ENCODE measurements at places on chromosomes 2 and 18.

- no peak for DNase-seq
Measured at GRCh38 chr18:46264255-46264654, 160.1 kb downstream of the HAUS1 start.

DNA sequence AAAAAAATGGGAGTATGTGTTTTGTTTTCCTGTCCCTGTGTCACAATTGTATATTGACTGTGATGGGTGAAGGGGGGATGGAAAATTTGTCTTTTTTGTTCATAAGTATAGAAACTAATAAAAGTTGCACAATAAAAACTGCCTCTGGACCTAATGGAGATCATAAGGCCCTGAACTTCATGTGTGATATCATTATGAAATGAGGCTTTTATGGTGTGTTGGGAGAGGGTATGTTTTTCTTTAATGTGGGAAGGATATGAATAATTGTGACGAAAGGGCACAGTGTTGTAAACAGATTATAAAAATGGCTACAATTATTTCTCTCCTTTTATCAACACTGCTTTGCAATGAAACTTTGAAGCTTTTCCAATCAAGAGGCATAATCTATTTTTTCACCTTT, 1889.3 kb upstream of the CELF4 start:
- no peak for DNase-seq

DNA sequence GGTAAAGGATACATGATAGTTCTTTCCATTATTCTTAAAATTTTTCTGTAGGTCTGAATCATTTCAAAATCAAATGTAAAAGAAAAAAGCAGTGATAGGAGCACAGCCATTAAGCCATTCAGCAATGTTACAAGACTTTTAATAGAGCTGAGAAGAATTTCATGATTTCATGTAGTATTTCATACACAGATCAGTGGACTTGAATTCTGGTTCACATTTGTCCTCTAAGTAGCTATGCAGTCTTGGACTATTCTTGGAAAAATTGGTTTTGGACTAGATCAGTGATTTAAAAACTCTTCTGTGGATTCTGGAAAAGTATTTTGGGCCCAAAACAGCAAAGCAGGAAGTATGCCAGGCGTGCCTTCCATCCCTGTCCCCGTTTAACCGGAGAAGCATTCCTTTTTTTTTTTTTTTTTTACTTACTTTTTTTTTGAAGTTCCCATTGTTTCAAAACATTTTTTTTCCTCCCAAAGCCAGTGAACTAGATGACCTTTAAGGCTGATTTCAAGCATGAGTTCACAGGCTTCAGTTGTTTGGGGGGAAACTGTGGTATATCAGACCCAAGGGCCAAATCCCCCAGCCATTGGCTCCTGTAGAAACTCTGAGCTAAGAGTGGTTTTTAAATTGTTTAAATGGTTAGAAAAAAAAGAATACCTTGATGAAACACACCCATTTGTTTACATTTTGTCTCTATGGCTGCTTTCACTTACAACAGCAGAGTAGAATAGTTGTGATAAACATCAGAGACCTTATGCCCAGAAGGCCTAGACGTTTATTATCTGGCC, 17.5 kb upstream of the POLI start:
- DNase-seq = no peak

GRCh38 chr2:53562407-53562806, 205.2 kb upstream of the CHAC2 start:
- no peak for DNase-seq

GRCh38 chr2:233247744-233248143, 3.7 kb upstream of the ATG16L1 start:
- DNase-seq = peak; percentile 26

DNA sequence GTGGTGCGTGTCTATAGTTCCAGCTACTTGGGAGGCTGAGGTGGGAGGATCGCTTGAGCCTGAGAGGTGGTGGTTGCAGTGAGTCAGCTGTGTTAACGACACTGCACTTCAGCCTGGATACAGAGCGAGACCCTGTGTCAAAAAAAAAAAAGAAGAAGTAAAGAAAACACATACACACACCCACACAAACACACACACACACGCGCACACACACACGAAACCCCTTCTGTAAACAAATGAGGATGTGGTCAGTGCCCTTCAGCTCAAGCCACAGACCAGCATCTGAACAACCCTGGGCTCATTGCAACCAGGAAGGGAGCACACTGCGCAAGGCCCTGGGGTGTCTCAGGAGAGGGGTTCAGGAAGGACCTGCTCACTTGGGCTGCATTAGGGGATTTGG, 47.9 kb upstream of the KCNF1 start:
- no peak for DNase-seq

DNA sequence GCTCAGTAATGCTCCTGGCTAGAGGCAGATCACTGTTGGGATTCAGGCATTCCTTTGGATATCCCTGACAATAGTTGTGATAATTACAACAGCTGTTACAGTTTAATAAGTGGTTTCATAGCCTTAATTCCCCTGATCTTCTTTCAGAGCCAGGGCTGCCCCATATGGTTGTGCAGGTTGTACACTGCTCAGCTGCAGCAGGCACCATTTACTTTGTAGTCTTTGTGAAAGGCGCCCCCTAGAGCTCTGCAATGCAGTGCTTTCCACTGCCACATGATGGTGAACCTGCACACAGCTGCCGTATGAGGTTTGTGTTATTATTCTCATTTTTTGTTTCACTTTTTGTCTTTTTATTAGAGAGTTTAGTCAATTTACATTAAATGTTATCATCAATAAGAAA, 239.1 kb downstream of the KCNS3 start:
- no peak for DNase-seq

DNA sequence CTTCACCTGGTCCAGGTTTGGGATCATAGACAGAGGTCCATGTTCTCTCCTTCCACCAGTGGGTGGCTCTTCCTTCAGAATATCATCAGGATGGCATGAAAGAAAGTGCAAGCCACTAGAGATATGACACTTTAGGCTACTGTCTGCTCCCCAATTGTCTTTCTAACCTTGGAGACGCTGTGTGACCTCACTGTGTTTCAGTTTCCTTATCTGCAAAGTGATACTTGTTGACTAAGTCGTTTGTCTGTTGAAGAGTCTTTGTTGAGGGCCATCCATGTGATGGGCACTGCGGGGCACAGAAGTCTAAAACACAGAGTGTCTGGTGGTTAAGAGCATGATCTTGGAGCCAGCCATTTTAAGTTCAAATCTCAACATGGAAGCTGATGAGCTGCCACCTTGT, 259.9 kb upstream of the THSD7B start:
- no peak for DNase-seq

DNA sequence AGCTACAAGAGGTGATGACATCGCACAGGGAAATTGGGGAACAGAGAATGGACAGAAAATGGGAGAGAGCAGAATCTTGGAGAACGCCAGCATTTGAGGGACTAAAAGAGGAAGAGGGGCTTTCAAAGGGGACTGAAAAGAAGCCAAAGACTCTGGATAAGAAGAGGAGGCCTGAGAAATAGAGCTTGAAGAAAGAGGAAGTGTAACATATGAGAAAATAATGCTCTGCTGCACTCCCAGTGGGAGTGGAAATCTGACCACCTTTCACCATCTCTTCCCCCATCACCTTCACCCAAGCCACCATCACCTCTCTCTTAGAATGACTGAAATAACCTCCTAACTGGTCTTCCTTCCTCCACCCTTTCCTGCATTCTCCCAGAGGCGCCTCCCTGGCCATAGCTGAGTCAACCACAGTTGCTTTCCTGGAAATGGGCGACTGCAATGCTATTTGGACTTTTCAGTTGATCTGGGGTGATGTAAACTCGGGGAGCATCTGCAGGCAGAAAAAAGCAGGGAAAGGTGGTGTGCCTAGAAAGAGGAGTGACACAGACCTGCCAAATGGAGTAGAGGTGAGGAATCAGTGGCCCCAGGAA, 16.8 kb downstream of the CXCR1 start:
- no peak for DNase-seq

- no peak for DNase-seq
Measured at GRCh38 chr2:239201884-239202283, 198.9 kb downstream of the HDAC4 start.

- no peak for DNase-seq
Measured at GRCh38 chr2:46945671-46946070, 30.1 kb upstream of the MCFD2 start.

- no peak for DNase-seq
Measured at GRCh38 chr2:211349031-211349430, 792.6 kb downstream of the CPS1 start.

DNA sequence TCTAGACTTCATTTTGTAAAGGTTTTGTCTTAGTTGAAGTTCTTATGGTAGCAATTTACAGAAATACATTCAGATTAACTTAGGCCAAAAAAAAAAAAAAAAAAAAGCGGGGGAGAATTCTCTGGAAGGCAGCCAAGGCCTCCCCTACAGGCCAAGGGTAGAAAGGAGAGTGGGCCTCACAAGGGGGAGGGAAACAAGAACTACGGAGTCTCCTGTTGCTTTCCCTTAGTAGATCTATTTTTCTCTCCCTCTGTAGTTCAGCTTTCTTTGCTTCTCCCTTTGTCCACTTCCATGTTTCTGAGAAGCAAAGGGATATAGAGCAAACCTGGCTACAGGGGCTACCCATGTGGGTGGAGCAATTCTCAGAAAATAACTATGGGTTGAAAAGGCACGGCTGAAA, 2.4 kb upstream of the STK11IP start:
- DNase-seq = no peak

DNA sequence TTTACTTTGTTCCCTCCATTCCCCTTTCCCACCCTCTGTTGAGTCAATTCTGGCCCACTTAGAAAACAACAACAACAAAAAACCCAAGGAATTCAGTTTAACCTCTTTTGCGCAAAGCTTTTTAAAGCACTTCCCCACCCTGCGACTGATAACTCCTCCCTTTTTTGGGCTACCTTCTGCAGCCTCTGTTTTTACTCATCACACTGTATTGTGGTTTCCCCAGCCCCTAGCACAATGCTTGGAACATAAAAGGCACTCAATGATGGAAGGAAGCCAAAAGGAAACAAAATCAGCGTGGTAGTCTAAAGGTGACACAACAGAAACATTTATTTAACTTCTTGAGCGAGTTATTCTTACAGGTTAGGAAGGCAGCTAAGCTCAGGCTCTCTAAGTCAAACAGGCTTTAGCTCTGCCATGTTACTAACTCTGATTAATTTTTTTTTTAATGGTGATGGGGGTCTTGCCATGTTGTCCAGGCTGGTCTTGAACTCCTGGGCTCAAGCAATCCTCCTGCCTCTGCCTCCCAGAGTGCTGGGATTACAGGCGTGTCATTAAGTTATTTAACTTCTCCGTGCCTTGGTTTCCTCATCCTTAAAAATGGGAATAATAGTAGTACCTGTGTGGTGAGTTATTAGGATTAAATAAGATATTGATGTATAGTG, 1.3 kb downstream of the CEP68 start:
- DNase-seq = peak; percentile 25

GRCh38 chr2:10610213-10610910, 79.4 kb downstream of the NOL10 start:
- DNase-seq = no peak

DNA sequence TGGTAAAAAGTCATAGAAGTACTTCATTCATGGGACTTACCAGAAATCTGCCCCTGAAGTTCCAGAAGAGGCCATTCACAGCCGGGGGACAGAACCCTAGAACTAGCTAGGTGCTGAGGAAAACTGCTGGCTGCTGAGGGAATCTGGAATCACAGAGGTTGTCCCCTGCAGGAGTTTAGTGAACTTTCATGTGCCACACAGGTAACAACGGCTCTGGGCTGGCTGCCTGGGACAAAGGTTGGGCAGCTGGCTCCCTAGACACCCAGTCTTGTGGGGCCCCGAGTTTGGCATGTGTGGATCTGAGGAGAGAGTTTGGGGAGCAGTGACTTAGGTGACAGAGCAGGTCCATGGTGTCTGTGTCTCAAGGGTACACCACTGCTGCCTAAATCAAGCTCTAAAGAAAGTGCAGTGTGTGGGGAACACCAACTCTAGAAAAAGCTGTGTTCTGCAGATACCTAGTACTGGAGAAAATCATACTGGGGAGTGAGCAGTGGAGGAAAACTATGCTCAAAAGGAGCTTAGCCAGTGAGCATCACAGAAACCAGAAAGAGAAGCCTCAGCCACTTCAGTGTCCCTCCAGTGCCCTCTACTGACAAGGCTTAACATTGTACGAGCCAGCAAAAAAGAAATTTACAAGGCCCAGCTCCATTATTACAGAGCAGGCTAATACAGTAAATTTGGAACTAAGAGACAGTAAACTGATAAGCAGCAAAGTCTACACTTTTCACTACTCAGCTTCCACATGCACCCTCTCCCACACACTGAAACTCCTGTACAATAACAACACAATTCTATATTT, 15.2 kb downstream of the GALNT3 start:
- no peak for DNase-seq

DNA sequence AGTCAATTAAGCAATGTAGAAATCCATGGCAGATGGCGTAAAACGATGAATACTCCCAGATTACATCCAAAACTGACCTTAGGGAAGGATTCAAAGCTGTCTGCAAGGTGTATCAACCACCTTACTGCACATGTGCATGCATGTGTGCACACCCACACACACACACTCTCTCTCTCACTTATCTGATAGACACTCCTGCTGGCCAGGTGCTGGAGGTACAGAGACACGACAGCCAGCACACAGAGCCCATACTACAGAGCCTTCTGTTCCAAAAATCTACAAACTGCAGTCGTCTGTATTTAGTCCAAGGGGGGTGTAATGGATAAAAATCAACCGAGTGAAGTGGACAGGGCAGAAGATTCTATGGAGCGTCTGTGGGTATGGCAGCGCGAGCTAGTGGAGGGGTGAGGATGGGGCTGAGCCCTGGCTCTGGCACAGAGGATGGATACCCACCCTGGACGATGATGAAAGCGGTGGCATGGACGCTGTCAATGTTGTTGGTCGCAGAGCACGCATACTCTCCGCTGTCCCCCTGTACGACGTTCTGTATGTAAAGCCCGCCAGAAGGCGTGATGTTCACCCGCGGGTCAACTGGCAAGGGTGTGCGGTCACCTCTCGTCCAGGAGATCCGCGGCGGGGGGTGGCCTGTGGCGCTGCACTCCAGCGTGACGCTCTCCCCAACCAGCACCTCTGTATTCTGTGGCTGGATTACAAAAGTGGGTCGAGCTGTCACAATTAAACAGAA, 78.4 kb downstream of the PXDN start:
- no peak for DNase-seq

GRCh38 chr2:102975996-102976975, 214.5 kb downstream of the TMEM182 start:
- no peak for DNase-seq

DNA sequence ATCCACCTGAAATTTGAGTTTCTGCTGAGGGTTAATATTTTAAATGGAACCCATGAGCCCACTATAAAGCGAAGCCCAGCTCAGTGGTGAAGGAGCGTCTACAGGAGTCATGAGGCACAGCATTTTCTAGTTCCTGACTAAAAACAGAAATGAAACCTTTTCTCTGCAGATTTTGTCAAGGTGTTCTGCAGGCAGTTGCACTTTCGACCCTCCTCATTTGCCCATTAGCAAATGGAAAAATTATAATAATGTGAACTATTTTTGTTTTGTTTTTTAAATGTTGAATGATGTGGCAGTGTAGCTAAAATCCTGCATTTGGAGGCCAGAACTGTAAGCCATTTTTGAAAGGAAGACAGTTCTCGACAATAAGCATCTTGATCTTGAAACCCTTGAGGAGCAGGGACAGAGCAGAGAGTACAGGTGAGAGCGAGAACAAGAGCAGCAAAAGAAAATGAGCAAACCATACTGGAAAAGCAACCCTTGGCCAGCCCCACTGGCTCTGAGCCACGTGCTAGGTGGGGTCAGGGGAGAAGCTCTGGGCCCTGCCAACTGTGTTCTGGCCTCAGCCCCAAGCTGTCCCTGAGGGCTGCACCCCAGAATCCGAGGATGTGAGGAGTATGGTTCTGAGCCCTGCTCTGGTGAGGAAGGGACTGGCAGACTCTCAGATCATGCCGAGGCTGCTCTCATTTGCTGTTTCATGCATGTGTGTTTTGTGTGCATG, 26.4 kb upstream of the COPS8 start:
- no peak for DNase-seq

- no peak for DNase-seq
Measured at GRCh38 chr2:66553370-66553769, 118.4 kb downstream of the MEIS1 start.
